ENCODE measurements at places on chromosomes 3 and 15. TPM values are rescaled to one million over a fixed set of nuclear protein-coding genes. Genes with fewer than 3 reads are reported as not detected.

GRCh38 chr3:13648060-13649001, 99.4 kb downstream of the FBLN2 start:
- no peak for DNase-seq

DNA sequence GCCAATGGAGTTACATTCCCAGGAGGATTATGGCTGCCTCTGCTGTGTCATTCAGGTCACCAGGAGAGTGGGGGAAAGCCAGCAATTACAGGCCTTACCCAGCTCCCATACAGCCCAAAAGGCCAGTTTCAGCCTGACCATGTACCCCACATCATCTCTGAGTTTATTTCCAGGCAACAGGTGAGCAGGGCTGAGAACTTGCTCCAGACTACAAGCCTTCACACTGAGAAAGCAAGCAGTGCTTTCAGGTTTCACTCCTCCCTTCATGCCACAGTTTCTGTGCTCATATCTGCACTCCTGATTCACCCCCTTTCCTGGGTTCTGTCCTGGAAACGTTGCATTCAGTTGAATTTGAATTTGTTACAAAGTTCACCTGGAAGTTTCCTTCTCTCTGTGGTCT, 68.1 kb upstream of the ABI3BP start:
- DNase-seq = no peak

DNA sequence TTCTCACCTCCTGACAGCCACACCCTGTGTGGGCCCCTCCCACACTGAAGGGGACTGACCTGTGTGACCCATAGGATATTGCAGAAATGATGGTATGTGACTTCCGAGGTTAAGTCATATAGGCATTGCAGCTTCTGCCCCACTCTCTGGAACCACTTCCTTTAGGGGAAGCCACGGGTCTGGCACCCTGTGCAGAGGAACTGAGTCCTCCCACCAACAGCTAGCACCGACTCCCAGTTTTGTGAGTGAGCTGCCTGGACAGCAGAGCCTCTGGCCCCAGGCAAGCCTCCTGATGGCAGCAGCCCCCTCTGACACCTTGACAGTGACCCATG, 24.6 kb upstream of the SLC6A6 start:
- DNase-seq = no peak

DNA sequence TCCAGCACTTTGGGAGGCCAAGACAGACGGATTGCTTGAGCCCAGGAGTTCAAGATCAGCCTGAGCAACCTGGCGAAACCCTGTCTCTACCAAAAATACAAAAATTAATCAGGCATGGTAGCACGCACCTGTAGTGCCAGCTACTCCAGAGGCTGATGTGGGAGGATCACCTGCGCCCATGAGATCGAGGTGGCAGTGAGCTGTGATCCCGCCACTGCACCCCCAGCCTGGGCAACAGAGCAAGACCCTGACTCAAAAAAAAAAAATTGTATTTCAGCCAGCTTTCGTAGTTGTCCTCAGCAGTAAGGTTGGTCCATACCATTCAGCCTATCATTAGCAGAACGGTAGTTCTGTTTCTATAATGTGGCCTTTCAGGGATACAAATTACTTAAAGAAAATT, 66.6 kb upstream of the FURIN start:
- DNase-seq = no peak

DNA sequence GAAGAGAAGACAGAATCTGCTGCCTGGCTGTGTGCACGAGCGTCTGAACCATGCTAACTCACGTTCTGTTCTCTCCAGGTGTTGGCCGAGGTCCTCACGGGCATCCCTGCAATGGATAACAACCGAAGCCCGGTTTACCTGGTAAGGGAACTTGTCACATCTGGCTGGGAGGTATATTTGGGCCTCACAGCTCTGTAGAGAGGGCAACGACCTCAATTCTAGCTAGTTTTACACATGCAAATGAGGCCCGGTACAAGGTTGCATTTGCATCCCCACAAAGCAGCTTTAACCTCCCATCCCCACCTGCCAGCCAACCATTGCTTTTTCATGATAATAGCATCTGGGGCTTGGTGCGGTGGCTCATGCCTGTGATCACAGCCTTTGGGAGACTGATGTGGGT, 22.0 kb upstream of the TATDN2 start:
- no peak for DNase-seq

DNA sequence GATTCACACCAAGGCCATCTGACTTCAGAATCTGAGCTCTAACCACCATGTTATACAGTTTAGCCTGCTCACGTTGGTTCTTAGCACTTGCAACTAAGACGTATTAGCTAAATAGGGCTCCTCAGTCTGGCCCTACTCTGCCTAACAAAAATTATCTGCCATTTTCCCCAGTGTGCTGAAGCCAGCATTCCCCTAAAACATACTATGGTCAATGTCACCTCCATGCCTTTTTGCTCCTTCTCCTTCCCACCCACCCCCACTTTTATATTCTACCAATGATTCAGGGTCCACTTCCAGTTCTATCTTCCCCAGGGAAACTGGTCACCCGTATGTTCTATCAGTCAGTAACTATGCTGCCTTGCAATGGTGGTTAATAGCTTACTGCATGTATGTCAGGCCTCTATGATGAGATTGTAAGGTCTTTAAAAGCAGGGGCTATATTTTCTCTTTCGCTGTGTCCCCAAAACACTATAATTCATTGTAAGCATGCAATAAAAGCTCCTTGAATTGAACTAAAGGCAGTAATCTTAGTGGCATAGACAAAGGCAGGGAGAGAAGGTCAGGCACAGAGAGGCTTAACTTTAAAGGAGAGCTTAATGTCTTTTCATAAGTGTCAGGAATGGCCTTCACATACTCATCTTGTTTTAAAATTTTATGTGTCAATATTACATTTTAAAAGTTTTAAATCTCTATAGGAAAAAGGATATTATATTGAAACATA, 23.3 kb downstream of the POPDC2 start:
- peak; percentile 82 for DNase-seq

Gene SLMAP
- total RNA-seq = 53.5 TPM

GRCh38 chr3:64088408-64089205, 65.3 kb upstream of the PSMD6 start:
- no peak for DNase-seq

- no peak for DNase-seq
These were observed 340.8 kb downstream of the LRRC3B start for GRCh38 chr3:26963361-26963743.

DNA sequence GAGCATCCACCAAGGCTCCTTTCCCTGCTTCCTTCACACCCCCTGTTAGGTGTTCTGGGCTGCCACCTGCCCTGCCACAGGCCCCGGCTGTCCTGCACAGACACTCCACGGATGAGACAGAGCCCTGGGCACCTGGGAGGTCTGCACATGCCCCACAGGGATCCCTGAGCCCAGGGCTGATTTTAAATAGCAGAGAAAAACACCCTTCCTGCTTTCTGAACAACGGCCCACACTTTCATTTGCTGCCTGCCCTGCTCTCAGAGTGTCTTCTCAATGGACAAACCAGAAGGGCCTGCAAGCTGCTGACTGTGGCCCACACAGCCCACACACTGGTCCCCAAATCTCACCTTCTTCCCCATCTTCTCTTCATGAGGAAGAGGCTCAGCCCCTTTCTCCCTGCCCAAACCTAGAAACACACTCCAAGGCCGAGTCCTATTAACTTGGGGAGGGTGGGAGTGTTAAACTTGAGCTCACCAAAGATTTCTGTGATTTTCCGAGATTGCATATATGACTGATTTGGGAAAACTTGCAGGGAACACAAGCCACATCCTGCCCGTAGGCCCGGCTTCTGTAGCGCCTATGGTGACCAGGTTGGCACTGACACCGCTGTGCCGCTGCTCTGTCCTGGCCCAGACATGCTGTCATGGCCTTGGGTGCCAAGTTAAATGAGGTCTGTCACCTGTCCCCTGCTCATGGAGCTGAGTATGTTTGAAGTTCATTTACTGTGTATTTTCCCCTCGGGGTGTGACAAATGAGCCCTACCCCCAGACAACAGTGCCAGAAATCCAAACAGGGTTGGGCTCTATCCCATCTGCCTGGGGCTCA, 47.2 kb upstream of the KLF13 start:
- no peak for DNase-seq

DNA sequence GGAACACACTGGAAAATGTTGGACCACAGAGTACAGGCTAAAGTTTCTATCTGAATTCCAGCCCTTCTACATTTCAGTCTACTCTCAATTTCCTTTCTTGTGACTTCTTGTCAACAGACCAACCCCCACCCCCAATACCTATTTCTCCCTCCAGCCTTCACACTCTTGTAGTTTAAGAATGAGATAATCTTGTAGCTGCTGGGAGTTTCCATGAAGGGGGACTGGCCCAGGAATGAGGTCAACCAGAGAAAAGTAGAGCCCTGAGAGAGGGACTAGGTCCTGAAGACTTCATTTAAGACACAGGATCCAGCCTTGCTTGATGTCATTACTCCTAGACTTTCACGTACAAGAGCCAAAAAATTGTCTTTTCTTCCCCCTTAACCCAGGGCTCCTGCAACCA, 29.5 kb upstream of the FAM107A start:
- no peak for DNase-seq

Gene GOLGA8R
- total RNA-seq = 0.22 TPM

- peak; percentile 51 for DNase-seq
These were observed 60.7 kb upstream of the CMTM8 start for GRCh38 chr3:32177702-32178198.

DNA sequence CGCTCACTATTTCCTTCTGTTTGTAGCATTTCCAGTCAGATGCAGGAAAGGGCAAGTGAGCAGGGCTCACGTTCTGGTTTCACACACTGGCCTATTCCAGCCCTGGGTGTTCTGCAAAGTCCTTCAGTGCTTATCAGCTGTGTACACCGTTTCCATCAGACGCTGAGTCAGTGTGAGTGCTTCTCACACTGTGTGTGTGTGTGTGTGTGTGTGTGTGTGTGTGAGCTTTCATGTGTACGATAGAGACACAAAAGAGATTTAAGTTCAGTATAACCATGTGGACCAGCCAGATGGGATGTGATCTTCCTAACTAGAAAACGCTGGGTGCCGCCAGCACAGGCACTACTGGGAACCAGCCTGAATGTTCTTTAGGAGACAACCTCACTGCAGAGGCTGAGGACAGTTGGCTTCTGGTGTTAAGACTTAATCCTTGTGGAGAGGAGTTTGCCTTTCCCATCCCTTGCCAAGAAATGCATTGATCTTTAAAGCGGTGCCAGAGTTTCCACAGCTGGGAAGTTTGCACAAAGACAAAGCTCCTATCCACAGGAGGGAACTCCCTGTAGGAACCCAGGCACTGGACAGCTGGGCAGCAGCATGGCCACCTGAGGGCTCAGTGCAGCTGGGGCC, 3.9 kb upstream of the CHSY1 start:
- no peak for DNase-seq

DNA sequence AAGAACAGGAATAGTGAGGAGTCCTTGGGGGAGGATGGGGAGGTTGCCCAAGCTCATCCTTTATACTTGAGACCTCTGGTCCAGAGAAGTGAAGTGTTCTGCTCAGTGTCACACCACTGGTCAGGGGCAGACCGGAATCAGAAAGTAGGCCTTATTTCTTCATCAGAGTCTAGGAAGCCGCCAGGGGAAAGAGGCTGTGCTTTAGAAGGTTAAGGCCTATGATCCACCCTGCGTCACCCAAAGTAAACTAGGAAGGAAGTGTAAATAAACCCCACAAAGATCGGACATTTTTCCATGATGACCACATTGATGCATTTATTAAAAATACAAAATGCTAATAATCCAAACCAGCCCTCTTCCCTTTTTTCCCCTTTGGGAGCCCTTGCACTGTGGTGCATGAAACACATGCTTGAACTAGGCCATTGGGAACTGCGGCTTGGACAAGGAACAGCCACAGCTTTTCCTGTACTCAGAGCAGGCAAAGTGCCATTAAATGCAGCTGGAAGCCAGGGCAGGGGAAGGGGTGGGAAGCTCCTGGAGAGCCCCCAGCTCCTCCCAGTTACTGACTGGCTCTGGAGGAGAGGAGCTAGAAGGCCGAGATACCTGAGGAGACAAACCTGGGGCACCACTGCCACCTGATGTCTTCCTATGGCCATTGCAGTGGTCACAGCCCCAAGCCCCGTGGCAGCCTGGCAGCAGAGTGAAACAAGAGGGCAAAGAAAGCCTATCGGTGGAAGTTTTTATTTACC, 37.0 kb downstream of the CDC25A start:
- no peak for DNase-seq

DNA sequence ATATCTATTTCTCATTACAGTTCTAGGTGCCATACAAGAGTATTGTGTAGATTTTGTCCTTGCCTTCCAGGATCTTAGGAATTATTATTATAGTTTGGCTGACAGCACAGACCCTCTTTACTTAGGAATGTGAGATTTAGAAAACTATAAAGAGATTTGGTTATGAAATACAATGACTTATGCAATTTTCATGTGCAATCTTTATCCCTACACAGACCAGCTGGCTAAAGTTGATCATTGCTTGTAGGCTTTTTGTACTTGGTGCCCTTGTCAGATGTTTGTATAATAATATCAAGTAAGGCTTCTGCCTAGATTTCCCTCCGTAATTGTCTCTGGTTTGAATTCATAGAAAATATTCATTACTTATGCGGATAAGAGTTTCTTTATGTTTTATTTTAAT, 174.5 kb upstream of the GAP43 start:
- no peak for DNase-seq

Gene GHSR
- total RNA-seq = not detected

DNA sequence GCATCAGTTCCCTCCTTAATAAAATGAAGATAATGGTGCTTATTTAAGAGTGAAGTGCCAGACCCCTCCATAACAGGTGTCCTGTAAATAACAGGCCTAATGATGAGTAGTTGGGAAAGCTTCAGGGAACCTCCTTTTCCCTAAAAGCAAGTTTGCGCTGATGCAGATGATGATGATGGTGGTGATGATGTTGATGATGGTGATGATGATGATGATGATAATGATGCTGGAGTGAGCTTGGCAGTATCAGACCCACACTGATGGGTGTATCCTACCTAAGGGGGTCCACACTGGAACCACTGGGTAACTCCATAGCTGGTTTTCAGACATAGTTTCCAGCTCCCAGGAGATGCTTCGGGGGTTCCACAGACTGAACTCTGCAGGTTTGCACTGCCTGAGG, 24.4 kb downstream of the MTMR14 start:
- no peak for DNase-seq

DNA sequence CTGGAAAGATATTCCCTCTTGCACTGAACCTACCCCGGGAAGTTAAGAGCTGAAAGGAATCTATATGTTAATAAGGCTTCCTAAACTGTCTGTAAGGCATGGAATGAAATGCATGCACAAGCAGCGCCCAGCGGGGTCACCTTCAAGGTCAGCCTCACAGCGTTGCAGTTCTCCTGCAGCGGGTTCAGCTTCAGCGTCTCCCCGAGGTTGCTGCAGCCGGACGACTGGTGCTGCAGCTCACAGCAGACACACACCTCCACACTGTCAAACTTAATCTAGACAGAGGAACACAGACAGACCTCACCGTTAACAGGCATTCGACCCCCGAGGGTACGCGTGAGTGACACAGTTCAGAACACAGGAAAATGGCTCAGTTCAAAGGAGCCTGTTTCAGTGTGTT, 73.3 kb downstream of the NSMCE3 start:
- DNase-seq = no peak

DNA sequence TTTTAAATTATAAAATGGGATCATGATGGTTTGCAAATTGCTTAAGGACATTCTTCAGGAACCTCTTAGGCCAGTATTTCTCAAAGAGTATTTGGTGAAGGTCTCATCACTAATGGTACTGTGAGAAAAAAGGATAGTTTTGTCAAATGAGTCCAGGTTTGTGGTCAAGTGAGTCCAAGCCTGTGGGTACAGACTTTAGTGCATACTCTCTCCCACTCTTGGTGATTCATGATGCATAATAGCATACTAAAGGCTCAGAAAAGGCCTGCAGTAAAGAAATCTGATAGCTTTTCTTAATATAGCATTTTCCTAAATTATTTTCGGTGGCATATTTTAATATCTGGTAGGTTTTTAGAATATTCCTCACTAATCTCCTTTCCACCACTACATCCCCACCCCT, 20.0 kb downstream of the BOC start:
- DNase-seq = no peak
